LNCaP clone FGC (cell line): ENCODE measurements at places on chromosomes 4 and X.
A peak's percentile ranks its signal among the peaks of the same experiment; 100 is the strongest.

GRCh38 chr4:35464964-35465528 is 779.3 kb downstream of the ARAP2 start:
- DNase-seq: no peak

GRCh38 chr4:173252024-173252935 is 81.9 kb downstream of the HMGB2 start:
- DNase-seq: peak; percentile 75

DNA sequence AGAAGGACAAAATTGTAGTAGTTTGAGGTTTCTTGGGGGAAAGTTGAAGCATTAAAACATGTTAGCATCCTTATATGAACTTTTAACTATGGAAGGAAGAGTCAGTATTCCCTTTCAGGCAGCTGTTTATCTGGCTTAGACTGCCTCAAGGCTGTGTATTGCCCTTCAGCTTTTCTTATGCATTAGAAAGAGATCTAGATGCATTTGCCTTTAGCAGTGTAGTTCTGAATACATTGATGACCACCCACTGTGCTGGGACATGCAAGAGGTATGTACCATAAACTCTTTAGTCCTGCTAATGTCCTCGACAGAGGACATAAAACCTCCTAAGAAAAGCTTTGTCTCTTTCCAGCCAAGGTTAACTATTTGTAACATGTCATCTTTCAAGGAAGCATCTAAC is 2.9 kb downstream of the FAM200B start:
- DNase-seq: no peak

- DNase-seq: no peak
Observed at GRCh38 chr4:67581208-67581857, 22.8 kb downstream of the STAP1 start.
